ENCODE measurements at places on chromosomes 13 and 19. TPM values are rescaled to one million over a fixed set of nuclear protein-coding genes. Genes with fewer than 3 reads are reported as not detected.

GRCh38 chr19:55391191-55391670 lies 5.5 kb downstream of the RPL28 start:
- no peak for DNase-seq

DNA sequence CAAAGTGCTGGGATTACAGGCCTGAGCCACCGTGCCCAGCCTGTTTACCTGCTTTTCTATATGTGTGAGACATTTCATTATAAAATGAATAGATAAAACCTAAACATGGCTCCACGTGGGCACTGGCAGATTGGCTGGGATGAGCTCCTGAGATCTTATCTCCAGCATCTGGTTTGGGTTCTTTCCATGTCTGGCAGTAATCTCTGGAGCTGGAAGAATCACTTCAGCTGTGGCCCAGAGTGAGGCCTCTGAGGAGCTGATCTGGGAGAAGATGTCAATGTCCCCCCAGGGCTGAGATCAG lies 5.5 kb upstream of the SULT2A1 start:
- DNase-seq = no peak

FLT3 gene
- total RNA-seq = 0.06 TPM

TMEM190 gene
- not detected for total RNA-seq

PRR19 gene
- total RNA-seq = 3.0 TPM
